ENCODE measurements at places on chromosomes 3 and 15.
A peak's percentile ranks its signal among the peaks of the same experiment; 100 is the strongest.

GRCh38 chr3:11574981-11575669 is 68.6 kb downstream of the VGLL4 start:
- DNase-seq: no peak

- peak; percentile 6 for DNase-seq
Measured at GRCh38 chr3:89467898-89468363, 360.5 kb downstream of the EPHA3 start.

- DNase-seq: no peak
Measured at GRCh38 chr3:144073698-144074097, 102.1 kb downstream of the DIPK2A start.

DNA sequence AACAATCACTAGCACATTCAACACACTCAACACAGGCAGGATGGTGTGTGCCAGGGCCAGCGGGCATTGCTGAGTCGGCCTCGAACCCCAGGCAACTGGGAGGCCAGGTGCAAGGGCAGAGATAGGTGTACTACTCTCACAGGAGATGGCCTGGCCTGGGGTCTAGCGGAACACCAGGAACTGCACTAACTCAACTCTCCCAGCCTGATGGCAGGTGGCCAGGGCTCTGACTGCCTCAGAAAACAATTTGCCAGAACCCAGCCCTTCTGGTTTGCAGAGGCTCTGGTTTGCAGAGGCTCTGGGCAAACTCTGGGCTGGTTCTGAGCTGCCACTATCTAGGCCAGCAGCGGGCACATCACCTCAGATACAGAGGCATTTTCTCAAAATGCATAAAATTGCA is 229.2 kb upstream of the CHRNA7 start:
- no peak for DNase-seq

GRCh38 chr3:50320853-50321335 is 1.7 kb downstream of the HYAL2 start:
- DNase-seq: peak; percentile 76

DNA sequence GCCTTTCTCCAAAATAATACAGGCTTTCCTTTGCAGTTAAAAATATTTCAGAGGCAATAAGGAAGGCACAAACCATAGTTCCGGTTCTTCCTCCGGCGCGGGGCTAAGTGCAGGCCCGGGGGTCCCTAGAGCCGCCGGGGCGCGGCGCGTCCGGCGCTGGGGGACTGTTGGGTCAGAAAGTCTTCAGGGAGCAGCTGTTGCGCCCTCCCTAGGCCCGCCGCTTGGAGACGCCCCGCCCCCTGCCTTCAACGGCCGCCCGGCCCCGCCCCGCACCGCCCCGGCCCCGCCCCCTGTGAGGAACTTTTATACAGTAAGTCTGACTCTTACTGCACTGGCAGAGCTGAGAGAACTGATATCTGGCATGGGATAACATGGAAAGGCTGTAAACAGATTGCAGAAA is 283.1 kb upstream of the ARL6 start:
- no peak for DNase-seq

GRCh38 chr3:113574213-113574612 is 41.9 kb downstream of the SIDT1 start:
- no peak for DNase-seq

DNA sequence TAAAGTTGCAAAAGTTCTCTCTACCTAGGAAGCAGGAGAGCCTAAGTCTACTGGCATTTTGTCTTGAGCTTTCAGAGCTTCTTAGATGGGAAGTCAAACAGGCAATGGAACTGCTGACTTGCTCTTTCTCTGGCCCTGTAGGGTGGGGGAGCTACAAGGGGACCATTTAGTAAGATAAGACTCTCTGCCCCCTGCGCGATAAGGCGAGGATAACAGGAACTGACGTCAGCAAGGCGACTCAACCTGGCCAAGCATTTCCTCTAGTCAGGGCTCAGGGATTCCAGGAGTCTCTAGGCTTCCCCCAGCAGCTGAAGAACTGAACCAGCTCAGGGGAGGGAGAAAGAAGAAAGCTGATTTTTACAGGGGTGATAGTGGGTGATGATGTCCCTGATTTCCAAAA is 5.8 kb downstream of the RARB start:
- no peak for DNase-seq

DNA sequence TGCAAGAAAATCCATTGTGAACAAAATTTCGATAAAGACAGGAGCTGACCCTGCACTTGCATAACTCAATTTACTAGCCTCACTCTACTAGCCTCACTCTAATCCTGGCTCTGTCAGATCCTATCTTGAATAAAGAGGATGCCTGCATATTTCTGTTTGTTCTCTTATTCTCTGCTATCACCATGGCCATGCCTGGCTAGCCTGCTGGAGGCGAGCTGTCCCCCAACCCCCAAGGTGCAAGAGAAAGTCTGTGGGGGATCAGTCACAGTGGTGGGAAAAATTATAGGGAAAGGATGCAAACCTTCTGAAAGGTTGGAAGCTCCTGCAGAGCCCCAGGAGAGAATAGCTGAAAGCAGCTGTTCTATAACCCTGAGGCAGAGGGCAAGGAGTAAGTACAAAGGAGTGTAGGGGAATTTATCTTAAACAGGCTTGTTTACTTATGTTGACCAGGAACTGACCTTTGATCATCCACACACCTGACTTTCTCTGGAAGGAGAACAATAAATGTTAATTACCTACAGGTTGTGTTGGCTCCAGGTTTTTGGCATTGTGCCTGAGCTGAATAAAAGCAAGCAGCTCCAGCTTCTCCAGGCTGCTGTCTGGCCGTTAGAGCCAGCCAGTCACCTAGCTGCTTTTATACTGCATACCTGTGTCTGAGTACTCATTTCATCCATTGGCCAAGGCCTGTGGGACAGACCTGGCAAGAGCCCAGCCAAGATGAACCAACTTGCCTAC is 137.7 kb upstream of the RASGRP1 start:
- DNase-seq: no peak

DNA sequence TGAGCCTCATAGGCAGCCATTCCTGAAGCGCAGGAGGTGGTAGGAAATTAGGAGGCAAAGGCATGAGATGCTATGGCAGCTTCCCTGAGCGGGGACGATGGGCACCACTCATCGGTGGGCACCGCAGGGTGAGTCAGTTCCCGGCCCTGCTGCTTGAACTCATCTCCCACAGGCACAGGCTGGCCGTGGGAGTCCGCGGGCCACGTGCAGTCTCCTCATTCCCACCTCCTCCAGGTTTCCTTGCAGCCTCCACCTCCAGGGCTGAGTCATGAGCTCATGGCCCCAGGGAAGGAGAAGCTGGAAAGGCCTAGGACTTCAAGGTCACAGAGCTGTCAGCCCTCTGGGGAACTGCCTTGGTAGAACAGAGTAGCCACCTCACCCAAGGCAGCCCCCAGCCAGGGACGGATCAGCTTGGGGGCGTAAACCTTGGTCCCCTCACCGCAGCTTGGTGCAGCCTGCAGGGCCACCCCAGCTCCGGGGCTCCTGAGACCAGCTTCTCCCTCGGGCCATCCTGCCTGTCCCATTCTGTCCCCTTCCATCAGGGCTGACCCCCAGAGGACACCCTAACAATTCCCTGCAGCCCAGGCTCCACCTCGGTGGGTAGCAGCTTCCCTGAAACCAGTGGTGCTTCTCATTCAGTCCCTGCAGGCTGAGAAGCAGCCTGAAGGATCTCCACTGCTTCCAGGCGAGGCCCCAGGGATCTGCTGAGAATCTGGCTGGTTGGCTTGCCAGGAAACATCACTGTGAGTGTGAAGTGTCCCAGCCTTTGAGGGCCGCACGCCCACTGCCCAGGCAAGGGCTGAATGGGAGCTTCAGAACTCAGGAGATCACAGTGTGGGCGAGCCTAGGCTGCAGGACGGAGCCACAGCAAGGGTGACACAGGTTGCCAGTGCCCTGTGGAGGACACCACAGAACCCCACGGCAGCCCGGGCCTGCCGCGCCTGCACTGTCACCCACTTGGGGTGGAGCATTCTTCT is 150.7 kb upstream of the MEF2A start:
- DNase-seq: no peak

- DNase-seq: no peak
Measured at GRCh38 chr3:188279502-188280335, 125.8 kb downstream of the LPP start.

DNA sequence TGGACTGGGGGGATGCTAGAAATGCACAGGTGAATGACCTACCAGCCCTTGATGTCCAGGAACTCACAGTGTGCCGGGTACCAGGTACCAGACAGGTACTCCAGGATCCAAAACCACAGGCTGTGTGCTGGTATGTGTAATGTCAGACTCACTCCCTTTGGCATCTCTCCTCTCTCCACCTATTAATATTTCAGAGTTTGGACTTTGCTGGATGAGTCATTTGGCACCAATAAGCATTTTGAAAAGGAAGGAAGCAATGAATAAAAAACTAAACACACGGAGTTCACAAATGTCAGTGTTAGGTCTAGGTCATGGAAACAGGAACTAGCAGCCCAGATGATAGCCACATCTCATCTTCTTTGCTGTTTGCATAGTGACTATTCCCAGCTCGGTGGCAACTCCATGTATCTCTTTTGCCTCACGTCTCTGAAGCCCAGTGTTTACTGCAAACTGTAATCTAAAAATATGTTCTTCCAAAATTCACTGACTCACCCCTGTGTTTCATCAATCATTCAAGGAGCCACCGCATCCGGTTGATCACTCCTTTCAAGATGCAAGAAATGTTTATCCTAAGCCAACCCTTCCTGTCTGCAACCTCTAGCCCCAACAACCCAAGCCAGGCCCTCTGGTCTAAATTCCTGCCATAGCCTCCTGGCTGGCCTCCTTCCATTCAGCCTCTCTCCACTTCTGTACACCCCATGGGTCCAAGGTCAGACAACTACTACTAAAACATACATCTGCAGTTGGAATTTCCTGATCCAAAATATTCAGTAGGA is 8.4 kb downstream of the ITGB5 start:
- no peak for DNase-seq

All from HEK293T (cell line).